ENCODE measurements at places on chromosomes 11 and 22. TPM values are rescaled to one million over a fixed set of nuclear protein-coding genes. Genes with fewer than 3 reads are reported as not detected.

GRCh38 chr11:75462117-75462653 is 29.2 kb upstream of the KLHL35 start:
- no peak for DNase-seq

HTR3A gene
- total RNA-seq, result 0.31 TPM

DNA sequence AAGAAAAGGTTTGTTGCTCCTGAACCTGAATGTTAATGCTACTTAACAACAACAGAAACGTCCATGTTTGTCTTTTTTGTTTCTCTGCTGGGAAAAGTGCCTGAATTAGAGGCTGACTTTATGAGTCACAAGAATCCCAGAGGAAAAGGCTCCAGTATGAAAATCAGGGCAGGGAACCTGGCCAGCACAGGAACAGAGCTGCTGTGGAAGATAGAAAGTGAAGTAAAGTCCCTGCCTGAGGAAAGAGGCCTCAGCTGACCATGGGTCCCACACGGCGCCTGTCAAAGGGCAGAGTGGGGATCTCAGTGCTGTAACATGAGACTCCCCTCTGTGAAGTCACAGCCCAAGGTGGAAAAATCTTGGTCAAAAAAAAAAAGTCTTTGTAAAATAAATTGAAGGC is 632.3 kb upstream of the CCDC90B start:
- DNase-seq, result peak; percentile 16

DNA sequence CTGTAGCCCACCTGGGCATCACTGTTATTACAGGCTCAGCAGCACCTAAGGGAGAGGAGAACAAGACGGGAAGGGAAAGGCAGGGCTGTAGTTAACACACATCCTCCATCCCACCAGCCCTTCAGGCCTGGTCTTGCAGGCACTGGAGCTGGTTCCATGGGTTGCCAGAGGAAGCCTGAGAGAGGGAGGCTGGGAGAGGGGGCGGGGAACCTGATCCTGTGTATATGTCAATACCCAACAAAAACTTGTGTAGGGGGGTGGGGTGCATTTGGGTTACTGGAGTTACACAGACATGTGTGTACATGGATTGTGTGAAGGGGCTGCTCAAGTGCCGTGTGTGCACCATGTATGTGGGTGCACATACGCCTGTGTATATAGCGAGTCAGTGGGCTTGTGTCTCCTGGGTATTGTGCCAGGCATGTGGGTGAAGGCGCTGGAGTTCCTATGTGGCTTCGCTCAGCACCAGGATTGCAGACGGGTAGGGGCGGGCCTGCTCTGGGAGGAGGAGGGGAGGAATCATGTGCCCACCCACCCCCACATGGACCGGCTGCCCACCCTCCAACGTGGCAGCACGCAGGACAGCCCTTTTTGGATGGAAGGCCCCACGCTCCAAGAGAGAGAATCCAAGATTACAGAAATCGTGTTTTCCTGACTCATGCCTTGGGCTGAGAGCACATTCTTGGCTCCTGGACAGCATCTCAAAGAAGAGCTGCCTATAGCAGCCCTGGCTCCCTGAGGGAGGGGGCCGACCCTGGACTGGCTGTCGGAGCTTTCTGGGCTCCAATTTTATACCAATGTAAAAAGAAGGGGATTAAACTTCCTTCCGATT is 4.2 kb upstream of the SERPINH1 start:
- no peak for DNase-seq

GRCh38 chr11:24357620-24358410 is 139.0 kb upstream of the LUZP2 start:
- DNase-seq, result no peak

XPNPEP3 gene
- total RNA-seq, result 6.4 TPM

DNA sequence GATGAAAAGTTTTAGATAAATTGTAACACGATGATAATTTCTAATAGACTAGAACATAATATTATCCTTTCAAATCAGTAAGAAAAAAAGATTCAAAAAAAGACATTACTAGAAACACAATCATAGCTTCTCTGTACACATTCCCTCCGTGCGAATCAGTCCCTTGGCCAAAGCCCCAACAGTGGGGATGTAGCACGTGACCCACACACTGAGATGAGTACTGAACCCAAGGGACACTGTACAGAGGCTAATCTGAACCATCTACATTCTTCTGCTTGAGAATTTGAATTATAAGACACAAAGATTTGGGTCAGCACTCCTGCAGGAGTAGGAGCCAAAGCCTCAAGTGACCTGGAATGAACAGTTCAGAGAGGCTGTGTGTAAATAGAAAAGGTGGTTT is 353.7 kb downstream of the INSC start:
- DNase-seq, result no peak

GTSE1 gene
- total RNA-seq, result 1.1 TPM

EI24 gene
- 95.9 TPM for total RNA-seq

DNA sequence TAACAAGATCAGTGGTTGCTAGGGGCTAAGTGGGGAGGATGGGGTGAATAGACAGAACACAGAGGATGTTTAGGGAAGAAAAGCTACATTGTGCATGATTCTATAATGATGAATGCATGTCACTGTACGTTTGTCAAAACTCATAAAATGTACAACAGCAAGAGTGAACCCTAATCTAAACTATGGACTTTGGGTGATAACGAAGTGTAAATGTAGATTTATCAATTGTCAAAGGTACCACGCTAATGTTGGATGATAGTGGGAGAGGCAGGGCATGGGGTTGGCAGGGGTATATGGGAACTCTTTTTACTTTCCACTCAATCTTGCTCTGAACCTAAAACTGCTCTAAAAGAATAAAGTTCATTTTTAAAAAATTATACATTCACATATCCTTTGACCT is 21.3 kb upstream of the SLC5A1 start:
- no peak for DNase-seq

GRCh38 chr22:35322893-35323292 is 23.2 kb downstream of the TOM1 start:
- no peak for DNase-seq

DNA sequence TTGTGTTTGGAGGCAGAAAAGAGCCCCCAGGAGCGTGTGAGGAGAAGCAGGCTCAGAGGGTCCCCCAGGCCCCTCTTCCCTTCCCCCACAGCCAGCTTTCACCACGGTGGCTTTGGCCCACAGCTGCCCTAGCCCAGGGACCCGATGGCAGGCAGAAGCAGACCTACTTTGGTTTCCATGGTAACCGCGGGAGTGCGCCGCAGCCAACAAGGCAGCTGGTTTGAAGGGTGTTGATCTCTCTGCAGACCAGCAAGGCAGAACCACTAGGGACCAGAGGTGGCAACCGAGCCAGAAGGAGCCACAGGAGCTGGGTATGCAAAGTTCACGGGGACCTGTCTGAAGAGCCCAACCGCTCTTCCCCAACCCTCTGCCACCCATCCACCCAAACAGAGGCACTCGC is 69.4 kb downstream of the BUD13 start:
- peak; percentile 21 for DNase-seq

GGT5 gene
- 0.94 TPM for total RNA-seq

DNA sequence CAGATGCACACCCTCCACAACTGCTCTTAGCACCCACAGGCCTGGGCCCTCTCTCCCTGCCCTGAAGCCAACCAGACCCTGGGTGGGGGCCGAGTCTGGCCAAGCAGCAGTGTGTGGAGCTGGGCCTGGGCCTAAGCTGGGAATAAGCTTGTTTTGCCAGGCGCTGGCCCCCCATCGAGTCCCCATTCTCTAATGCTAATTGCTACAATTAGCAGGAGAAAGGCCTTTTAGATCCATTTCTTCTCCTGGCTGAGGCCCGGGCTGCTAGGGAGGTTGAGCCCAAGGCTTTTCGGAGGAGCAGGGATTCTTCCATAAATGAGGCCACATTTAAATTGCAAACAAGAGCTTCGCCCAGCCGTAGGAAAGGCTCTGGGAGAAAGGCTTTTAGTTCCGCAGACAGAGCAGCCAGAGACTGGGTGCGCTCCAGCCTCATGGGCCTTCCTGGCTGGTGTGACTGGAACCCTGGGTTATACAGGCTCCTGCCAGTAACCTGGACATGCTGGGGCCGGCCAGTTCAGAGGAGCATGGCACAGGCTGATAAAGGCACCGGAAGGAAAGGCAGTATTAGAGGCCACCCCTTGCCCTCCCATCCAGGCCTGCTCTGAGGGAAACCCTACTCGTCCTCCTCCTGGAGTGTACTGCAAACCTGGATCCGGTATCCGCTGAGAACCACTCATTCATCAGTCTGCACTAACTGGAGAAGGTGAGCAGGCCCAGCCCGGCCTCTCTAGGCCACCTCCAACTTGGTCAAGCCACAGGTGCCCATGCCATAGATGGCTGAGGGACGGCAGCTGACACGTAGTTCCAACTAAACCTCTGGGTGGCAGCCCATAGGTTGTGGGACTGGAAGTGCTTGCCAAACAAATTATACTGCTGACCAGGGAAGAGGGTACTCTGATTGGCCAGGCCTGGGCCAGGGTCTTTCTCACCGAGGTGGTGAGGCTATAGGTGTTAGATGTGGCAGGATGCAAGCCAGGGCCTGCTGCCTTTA is 6.2 kb downstream of the KCNQ1OT1 start:
- DNase-seq, result no peak

- DNase-seq, result no peak
Measured at GRCh38 chr11:65404638-65405339, 17.8 kb upstream of the NEAT1 start.

- no peak for DNase-seq
Measured at GRCh38 chr22:28497188-28497587, 182.5 kb downstream of the TTC28 start.

Data from occipital lobe (tissue), 3 donors.